H9 (cell line): ENCODE measurements at places on chromosomes 12 and 14. TPM values are rescaled to one million over a fixed set of nuclear protein-coding genes. Genes with fewer than 3 reads are reported as not detected.

The OTOGL gene
- total RNA-seq = 0.11 and 0.24 TPM in 2 replicates

The TPH2 gene
- 0.66 and 0.83 TPM in 2 replicates for total RNA-seq

The CCNK gene
- total RNA-seq = 76.9 and 80.1 TPM in 2 replicates

The LHX5 gene
- 1.9 and 2.1 TPM in 2 replicates for total RNA-seq

The CAPZA3 gene
- total RNA-seq = not detected in 2 replicates

The DPF3 gene
- total RNA-seq = not detected in 2 replicates

The CFAP251 gene
- 0.81 and 0.97 TPM in 2 replicates for total RNA-seq

GRCh38 chr12:96305665-96306064, 94.6 kb downstream of the CDK17 start:
- DNase-seq = no peak

DNA sequence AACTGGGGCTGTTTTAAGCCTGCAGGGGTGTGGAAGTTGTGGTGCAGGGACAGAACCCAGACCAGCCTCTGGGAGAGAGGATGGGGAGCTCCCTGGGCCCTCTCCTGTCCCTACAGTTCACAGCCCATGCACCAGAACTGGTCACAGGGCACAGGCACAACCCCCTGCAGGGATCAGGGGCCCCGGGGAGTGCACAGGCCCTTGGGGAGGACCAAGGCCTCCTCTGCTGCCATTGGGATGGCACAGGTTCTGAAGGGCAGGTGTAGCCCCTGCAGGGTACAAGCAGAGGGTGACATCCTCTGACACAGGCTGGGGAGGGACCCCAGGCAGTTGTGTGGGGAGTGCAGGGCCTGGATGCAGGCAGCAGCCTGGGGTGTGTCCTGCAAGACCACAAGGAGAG, 66.4 kb upstream of the SFSWAP start:
- no peak for DNase-seq

DNA sequence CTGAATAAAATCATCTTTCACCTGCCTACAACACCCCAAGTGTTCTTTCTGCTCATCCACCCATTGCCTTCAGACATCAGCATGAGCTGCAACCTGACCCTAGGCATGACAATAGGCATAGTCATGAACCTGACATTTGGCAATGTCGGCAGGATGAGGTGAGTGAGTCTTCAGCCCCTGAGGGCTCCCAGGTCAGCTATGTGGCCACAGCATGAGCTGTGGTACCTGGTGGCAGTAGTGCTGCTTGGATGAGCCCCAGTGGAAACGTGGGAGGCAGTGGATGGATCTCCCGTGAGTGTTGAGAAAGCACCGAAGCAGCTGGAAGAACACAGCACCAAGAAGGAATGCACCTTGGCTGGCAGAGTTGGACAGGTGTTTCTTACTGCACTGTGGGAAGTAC, 334.8 kb upstream of the FAR2 start:
- DNase-seq = no peak

DNA sequence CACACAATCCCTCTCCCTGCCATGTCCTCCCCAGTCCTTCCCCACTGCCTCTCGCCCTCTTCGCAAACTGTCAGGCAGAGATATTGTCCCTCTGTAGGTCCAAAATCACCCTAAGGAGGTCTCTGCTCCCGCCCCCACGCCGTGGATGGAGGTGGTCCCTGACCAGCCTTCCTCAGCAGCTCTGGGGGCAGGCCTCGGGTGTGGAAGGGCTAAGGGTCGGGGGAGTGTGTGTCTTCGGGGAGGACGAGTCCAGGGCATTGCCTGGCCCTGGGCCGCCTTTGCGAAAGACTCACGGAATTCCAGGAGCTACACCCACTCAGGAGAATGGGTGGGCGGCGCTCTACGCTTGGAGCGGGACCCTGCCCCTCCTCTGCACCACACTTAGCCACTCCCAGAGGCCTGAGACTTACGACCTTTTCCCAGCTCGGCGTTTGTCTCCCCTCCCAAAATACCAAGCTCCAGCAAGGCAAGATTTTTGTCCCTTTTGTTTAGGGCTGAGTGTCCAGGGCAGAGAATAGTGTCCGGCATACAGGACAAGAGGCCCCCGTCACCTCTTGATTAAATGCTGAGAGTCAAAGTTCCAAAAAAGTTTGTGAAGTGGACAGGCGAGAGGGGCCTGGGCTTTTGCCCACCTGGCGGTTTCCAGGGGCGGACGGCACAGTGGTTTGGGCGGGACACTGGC, 881 bp downstream of the PYGL start:
- peak; percentile 70 for DNase-seq

DNA sequence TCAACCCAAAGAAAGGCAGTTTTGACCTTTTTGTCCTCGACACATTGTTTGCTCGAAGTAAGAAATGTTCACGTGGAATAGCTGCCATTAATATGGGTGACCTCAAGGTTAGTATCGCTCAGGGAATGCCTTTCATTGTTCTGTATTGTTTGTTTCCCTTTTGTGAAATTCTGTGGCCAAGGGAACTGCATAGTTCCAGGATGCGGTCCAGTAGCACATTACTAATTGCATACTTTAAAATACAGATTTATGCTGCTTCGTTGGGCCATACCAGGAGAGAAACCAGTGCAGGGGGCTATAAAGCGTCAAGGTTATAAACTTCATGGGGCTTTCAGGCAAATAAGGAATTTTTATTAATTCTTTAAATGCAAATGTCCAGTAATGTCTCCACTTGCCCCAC, 73.3 kb upstream of the USP44 start:
- DNase-seq = no peak

DNA sequence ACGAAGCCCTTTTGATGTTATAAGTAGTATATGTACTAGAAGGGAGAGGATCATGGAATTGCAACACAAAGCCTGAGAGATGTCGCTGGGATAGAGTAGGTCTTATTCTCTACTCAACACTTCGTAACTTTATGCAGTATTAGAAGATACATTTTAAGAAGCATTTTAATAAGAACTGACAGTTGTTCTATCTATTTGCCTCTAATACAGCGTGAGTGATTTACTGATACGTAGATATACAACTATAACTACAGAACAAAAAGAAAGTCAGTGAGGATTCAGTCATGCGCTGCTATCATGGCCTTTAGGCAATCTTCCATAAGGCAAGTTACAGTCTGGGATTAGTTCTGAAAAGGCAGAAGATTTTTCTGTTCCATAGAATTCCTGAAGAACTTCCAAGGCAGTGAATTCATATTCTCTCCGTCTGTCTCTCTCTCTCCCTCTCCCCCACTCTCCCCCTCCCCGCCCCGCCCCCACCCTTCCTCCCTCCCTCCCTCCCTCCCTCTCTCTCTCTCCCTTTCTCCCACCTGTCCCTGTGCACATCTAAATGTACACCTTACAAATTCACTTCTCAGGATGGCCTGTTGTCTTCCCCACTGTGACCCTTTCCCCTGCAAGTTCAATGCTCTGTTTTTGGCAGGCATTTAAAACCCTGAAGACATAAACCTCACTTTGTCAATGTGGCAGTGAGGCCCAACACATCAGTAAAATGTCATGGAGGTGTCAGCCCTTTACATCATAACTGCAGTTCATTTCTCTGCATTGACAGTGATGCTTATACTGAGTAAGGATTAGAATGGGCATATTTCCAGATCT, 470.6 kb downstream of the EGLN3 start:
- no peak for DNase-seq

GRCh38 chr12:107525719-107526554, 159.7 kb upstream of the PWP1 start:
- no peak for DNase-seq

DNA sequence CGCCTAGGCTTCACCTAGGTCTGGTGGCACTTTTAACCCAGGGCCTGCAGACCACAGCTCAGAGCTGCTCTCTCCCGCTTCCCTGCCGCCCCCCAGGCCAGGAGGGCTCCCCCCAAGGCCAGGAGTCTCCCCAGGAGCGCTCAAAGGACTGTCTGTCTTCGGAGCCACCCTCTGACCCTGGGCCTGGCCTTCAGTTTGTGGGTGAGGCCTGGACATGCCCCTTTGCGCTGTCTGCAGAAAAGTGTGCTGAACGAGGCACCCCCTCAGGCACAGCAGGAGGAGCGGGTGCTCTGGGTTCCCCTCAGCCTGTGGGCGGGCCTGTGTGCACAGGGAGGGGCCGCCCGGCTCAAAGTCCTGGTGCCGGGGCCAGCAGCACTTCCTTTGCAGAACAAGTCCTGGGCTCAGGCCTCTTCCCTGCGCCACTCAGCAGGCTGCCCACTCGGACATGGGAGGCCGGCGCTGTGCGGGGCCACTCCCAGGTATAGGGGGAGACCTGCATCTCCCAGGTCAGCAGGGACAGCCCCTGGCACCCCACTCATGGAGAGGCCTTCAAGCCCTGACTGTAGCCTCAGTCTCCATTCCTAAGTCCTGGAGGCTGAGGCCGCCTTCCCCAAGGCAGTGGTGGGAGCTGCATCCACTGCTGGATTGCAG, 14.3 kb downstream of the DEGS2 start:
- DNase-seq = no peak
